ENCODE measurements at places on chromosomes 7 and 10. TPM values are rescaled to one million over a fixed set of nuclear protein-coding genes. Genes with fewer than 3 reads are reported as not detected.

- H3K36me3 ChIP-seq = no peaks in the 10 kb centered on the region
- DNase-seq = no peak
- H3K4me1 ChIP-seq = no peaks in the 10 kb centered on the region
- no peaks in the 10 kb centered on the region for H3K27me3 ChIP-seq
These were observed 73.8 kb downstream of the SHOC2 start for GRCh38 chr10:110993024-110993693.

Gene C7orf33
- not detected for total RNA-seq

Gene RFC2
- total RNA-seq = 90.5 TPM

Gene ZWINT
- 73.4 TPM for total RNA-seq

GRCh38 chr7:75817116-75817515, 3.5 kb upstream of the CCL24 start:
- H3K4me3 ChIP-seq = no peak overlapping the region
- no peaks in the 10 kb centered on the region for H3K27me3 ChIP-seq
- H3K4me1 ChIP-seq = peaks cover 3% of the 10 kb centered on the region
- no peaks in the 10 kb centered on the region for H3K36me3 ChIP-seq

Gene MLLT10
- total RNA-seq = 53.1 TPM

GRCh38 chr10:130127364-130128061, 8.7 kb upstream of the GLRX3 start:
- no peak overlapping the region for H3K27ac ChIP-seq
- no peak overlapping the region for H3K4me3 ChIP-seq
- H3K27me3 ChIP-seq = no peaks in the 10 kb centered on the region
- no peaks in the 10 kb centered on the region for H3K36me3 ChIP-seq

DNA sequence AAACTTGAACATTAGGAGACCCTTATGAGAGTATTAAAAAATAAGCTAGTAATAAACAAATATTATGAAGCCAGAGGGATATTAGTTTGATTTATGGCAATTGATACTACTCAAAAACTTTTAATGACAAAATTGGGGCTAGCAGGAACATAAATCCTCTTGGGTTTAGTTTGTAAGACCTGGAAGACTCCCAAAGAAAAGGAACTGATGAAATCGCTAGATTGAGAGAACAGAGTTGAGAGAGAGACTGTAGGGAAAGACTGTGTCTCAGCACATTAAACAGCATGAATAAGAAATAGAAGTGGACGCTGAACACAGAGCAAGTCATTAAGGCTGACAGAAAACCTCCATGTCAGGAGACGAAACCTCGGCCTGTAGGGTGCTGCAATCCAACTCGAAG, 56.4 kb downstream of the ICA1 start:
- DNase-seq = no peak
- no peak overlapping the region for H3K4me3 ChIP-seq
- H3K27me3 ChIP-seq = no peaks in the 10 kb centered on the region
- peaks cover 5% of the 10 kb centered on the region for H3K4me1 ChIP-seq

GRCh38 chr10:44044549-44044948, 340.3 kb downstream of the CXCL12 start:
- H3K4me3 ChIP-seq = no peak overlapping the region
- H3K27ac ChIP-seq = no peak overlapping the region
- H3K36me3 ChIP-seq = no peaks in the 10 kb centered on the region
- H3K4me1 ChIP-seq = peaks cover 2% of the 10 kb centered on the region
- no peak for DNase-seq

Gene PPP1R17
- 2.5 TPM for total RNA-seq

DNA sequence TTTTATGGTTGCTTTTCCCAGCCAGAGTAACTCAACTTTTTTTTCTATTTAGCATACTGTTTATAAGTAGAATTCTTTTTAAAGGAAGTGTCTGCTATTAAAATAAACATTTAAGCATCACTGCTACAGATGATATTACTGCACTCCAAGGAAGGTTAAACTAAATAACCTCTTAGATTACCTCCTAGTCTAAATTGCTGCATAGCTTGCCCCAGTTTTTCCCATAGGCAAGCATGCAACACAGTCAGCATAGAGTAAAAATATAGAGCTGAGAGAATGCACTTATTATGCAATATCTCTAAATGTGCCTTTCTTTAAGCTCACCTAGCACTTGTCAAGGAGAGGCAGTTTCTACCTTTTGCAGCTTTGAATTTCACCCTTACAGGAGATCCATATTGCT, 1392.4 kb upstream of the CELF2 start:
- no peak overlapping the region for H3K27ac ChIP-seq
- no peak overlapping the region for H3K4me3 ChIP-seq
- no peaks in the 10 kb centered on the region for H3K27me3 ChIP-seq
- no peaks in the 10 kb centered on the region for H3K4me1 ChIP-seq
- no peaks in the 10 kb centered on the region for H3K36me3 ChIP-seq
- no peak for DNase-seq

DNA sequence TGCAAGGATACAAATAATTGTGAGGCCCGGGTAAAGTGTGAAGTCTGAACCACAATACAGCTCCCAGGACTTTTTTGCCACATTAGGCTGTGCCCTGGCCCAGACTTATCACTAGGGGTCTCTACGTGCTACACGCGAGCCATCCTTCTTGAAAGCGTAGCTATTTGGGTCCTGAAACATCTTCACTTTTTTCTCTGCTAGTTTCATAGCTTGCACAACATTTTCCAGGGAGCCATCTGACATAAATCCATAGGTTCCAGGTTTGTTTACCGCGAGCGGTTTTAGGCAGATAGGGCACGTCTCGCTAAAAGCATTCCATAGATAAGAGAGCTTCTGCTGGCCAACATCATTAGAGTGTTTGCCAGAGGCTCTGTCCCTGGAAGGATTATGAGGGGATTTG, 226.5 kb downstream of the RPS24 start:
- H3K4me1 ChIP-seq = no peaks in the 10 kb centered on the region
- H3K4me3 ChIP-seq = no peak overlapping the region
- H3K27me3 ChIP-seq = no peaks in the 10 kb centered on the region

GRCh38 chr7:23530405-23530804, 1.4 kb downstream of the TRA2A start:
- H3K36me3 ChIP-seq = peaks cover 2% of the 10 kb centered on the region
- DNase-seq = no peak
- no peaks in the 10 kb centered on the region for H3K27me3 ChIP-seq
- no peak overlapping the region for H3K27ac ChIP-seq
- H3K4me3 ChIP-seq = peak overlapping the region; percentile 89

DNA sequence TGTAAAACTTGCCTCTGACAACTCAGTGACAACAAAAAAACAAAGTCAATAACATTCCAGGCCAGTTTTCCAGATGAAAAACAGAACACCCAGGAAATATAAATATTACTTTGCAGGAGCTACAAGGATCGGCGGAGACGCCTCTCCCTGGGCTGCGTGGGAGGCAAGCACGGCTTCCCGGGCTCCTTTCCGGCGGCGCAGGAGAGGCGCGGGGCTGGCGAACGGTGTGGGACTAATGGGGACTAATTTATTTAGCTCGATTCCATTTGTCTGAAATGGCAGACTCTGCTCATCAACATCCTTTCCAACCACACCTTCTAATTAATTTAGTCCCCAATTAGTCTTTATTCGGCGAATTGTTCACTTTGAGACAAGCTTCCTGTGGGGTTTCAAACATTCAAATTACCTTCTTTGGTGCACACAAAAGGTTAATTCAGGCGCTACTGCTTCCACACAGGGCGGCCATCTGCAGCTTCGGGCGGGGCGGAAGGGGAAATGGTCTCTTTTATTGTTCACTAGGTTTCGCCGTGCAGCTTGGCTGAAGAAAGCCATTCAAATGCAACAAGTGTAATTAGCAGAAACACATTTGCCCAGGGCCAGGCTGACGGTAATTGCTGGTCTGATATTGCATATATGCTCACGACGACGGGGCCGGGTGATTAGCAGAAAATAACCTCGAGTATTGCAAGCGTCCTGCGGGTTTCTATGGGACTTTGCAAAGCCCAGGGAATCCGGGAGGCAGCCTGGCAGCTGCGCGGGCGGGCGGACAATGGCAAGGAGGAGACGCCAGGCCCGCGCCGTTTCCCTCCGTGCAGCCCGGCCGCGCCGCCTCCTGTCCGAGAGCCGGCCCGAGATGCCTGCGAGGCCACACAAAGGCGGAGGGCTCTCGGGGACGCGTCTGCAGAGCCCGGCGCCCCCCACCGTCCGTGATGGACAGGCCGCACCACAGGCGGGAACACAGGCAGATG, 270.1 kb downstream of the PTPRN2 start:
- H3K4me3 ChIP-seq = no peak overlapping the region
- H3K27ac ChIP-seq = peak overlapping the region; percentile 86
- H3K36me3 ChIP-seq = no peaks in the 10 kb centered on the region
- H3K27me3 ChIP-seq = no peaks in the 10 kb centered on the region

DNA sequence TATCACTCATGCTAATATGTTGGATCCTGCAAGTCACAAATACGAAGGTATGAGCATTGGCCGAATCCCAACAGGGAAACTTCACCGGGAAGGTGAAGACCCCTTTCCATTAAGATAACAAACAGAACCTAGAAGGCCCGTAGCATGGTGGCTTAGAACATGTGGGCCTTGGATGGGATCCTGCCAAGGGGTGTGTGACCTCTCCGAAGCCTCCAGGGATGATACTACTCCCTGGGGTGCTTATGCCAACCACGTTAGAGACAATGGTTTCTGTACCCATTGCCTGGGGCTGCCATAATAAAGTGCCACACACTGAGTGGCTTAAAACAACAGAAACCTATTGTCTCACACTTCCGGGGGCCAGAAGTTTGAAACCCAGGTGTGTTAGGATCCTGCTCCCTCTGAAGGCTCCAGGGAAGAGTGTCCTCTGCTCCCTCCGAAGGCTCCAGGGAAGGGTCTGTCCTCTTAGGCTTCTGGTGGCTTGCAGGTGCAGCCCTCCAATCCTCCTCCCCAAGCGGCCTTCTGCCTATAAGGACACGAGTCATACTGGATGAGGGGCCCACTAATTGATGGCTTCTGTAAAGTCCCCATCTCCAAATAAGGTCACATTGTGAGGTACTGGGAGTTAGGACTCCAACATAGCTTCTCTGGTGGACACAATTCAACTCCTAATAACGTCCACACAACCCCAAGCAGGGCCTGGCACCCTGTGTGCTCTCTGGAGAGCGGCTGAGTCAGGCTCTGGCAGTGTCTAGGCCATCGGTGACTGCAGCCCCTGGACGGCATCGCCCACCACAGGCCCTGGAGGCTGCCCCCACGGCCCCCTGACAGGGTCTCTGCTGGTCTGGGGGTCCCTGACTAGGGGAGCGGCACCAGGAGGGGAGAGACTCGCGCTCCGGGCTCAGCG, 992 bp upstream of the MGMT start:
- peaks cover 3% of the 10 kb centered on the region for H3K27me3 ChIP-seq
- peaks cover 8% of the 10 kb centered on the region for H3K4me1 ChIP-seq
- H3K4me3 ChIP-seq = no peak overlapping the region
- no peaks in the 10 kb centered on the region for H3K36me3 ChIP-seq

Gene ZNF804B
- not detected for total RNA-seq

All from H1 (cell line).